ENCODE measurements at places on chromosomes 1 and 21.

DNA sequence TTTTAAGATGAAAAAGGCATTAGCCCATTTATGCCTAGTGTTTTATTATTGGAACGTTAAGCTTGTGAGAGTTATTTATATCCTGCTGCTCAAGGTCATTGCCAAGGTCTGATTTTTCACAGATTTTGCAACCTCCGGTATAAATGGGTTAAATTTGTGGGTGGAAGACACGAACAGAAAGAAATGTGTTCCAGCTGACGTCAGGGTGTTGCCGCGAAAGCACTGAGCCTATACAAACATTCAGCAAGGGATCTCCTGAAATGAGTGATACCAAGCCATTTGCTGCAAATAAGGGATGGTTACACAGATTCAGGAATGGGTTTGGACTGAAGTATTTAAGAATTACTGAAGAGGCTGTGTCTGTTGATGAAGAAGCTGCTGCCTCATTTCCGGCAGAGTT lies 32.2 kb downstream of the TMED5 start:
- no peak for DNase-seq

DNA sequence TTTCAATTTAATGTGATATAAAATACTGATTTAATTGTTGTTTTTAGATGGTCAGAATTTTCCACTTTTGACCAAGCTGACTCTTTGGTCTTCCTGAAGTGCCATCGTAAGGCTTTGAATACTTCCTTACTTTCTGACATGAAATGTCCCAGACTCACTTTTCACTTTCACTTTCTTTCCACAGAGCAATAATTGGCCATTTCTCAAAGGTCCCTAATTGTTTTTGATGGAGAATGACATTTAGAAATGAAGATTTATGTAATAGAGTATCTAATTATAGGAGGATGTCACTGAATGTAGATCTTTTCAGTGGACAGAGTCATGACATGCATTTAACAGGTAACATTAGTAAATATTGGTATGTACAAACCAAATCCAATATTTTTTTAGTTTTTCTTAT lies 1141.6 kb downstream of the KCNT2 start:
- no peak for DNase-seq

- DNase-seq, result no peak
These were observed 1.1 kb downstream of the TTC3 start for GRCh38 chr21:37074197-37074510.

GRCh38 chr1:67777440-67777839 lies 55.8 kb downstream of the GNG12 start:
- no peak for DNase-seq

- no peak for DNase-seq
These were observed 406 bp downstream of the HTR1D start for GRCh38 chr1:23216771-23217420.

DNA sequence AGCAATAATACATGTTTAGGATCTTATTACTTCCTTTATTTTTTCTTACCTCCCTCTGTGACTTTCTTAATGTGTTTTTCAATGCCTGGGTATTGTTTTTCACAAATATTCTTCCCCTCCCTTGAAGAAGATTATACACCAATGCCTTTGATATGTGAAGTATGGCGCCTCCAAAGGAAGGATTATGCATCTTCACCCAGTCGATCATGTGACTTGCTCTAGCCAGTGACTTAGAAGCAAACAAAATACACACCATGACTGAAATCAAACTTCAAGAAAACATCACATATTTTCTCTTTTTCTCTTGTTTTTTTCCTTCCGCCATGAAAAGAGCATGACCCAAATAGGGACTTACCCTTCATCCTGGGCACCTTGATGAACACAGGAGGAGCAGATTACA lies 297.1 kb downstream of the NCAM2 start:
- no peak for DNase-seq

DNA sequence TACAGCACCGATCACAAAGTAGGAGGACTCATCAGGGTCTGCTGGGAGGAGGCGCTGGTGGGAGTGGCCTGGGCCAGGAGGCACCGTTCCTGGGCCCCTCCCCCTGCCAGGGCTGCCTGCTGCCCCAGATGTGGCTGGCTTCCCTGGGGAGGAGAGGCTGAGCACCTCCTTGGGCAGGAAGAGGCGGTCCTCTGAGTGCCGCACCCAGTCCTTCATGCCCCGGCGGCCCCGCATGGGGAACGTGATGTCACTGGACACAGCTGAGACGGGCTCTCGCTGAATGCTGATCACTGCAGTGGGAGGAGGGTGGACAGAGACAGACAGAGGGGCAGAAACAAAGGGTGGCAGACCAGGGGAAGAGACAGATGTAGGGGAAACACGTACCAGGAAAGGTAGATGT lies 24.8 kb downstream of the ADGRB2 start:
- DNase-seq, result no peak

DNA sequence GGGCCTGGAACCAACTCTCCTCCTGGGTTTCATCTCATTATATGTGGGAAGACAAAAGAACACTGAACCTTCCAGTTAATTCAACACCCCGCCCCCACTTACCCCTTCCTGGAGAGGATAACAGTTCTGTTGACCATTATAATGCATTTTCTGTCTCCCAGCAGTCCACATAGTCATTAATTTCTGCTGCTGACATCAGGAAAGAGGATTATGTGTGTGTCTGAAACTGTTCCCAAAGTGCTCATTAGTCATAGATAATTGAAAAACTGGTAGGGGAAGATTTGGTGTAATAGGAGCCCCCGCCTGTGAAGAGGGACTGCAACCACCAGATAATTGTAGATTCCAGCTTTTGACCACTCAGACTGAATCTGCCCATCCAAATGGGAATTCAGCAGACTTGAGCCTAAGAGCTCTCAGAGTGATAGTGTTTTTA lies 208.7 kb downstream of the FGGY start:
- no peak for DNase-seq

DNA sequence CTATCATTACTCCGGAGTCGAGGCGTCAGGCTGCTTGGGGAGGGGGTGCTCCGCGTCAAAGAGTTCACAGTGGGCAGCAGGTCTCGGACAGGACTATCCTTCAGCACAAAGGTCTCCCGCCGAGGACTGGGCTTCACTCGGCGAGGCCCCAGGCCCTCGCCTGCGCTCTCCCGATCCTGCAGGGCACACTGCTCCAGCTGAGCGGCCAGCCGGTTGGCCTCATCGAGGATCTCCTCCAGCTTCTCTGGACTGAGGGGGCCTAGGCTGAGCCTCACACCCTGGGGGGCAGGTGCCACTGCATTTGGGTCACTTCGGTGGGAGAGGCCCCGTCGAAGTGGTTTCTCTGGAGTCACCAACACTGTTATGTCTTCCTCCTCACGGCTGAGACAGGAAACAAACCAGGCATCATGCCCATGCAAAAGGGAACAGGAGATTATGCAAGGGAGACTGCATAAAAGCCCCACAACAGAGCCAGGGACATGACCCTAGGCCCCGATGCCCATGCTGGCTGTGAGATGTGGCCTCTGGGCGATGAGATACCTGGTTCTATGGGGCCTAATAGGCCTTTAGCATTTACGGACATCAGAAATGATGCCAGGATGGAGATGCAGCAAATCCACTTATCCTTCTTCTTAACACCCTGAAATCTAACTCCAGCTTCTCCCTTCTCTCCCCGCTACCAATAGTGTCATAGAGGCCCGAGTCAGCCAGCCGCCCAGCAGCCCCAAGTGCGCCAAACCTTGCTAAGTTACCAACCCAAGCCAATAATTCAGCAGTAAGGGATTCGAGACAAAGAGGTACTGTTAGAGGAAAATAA lies 1.1 kb downstream of the PSRC1 start:
- no peak for DNase-seq

DNA sequence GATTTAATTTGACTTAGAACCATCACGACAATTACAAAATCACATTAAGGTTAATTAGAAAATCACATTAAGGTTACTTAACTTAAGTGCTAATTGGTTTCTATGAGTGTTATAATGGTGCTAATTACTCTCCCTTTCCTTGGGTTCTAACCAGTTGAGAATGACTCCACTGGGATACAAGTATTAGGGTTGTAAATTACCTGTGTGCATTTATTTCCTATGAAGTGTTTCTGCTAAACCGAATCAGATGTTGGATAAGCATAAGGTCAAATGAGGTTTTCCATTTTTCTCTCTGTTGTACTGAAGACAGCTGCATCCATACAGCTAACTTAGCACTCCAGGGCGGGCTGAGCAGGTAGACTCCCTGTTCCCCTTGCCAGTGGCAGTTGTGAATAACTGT lies 610.3 kb upstream of the TMPRSS15 start:
- DNase-seq, result no peak

GRCh38 chr1:53766831-53767405 lies 28.0 kb upstream of the GLIS1 start:
- no peak for DNase-seq

GRCh38 chr1:176325664-176326063 lies 118.6 kb upstream of the COP1 start:
- DNase-seq, result no peak

GRCh38 chr1:7538033-7538432 lies 233.1 kb upstream of the VAMP3 start:
- DNase-seq, result no peak

DNA sequence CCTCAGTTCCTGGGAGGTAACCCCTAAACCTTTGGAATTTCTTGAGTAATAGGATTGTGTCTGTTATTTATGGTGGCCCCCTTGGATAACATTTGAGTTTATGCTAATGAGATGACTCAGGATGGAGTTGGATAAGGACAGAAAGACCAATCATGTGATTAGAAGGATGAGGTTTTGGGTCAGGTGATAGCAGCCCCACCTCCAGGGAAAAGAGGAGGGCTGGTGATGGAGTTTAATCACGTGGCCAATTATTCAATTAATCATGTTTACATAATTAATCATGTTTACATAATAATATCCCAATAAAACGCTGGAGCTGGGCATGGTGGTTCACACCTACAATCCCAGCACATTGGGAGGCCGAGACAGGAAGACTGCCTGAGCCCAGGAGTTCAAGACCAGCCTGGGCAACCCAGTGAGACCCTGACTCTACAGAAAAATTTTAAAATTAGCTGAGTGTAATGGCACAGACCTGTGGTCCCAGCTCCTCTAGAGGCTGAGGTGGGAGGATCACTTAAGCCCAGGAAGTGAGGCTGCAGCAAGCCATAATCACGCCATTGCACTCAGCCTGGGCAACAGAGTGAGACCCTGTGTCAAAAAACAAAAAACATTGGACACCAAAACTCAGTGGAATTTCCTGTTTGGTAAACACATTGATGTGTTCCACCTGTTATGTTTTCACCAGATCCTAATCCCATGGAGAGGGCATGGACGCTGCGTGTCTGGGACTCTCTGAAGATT lies 73.3 kb downstream of the NUP210L start:
- no peak for DNase-seq

DNA sequence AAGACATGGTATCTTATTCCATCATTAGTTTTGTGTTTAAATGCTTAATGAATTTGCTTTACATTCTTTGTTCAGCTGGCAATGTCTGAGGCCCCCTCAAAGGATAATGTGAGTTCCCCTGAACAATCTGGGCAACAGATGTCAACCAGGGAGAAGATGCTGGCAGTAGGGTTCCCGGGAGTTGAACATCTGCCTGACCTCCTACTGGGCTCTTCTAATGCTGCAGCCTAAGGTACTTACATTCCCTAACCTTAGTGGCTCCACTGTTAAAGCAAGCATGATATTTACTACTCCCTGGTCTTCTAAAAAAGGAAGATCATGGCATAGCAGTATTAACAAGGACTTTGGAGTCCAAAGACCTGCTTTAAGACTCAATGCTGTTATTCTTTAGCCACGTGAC lies 574.9 kb upstream of the NR5A2 start:
- no peak for DNase-seq

DNA sequence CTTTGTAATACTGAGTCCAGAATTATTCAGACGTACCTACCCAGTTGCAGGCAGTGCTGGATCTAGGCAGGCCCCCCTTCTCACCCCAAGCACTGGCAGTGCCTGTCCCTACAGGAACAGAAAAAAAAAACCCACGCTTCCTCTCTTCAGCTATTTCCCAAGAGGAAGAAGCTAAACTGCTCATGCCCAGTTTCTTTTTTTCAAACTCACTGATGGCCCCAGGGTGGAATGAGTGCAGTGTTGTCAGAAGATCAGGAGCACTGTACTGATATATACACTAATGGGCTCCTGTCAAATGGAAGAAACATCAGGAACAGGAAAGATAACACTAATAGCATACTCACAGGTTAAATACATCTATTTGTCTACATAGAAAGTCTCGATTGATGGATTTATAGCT lies 28.2 kb upstream of the DOCK7 start:
- DNase-seq, result no peak

- DNase-seq, result no peak
These were observed 10.8 kb upstream of the EXTL1 start for GRCh38 chr1:26010825-26011224.

DNA sequence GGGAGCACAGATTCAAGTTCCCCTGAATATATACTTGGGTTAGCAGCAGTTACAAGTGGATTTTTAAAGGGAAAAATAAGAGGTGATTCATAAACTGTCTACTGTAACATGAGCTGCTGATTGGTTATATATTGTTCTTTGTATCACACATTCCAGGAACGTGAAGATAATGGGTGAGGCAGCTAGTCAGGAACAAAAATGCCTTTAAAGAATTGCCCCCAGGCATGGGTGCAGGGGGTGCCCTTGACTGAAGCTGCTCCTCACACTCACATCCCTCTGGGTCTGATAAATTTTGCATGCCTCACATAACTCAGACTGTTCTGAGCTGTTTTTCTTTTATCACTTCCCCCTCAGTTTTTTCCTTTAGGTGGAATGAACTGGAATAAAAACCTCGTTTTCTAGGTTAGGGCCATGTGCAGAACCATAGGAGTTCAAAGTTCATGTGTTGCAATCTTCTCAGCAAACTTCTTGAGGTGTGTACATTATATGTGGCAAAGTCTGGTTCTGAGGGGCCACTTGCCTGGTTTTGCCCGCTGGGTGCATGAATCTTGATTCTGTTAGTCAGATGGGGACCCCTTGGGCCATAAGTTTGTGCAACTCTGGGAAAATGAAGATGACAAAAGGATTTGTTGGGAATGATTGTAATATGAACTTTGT lies 21.1 kb downstream of the TBX19 start:
- DNase-seq, result no peak

GRCh38 chr1:73097917-73098316 lies 815.6 kb upstream of the NEGR1 start:
- DNase-seq, result no peak

DNA sequence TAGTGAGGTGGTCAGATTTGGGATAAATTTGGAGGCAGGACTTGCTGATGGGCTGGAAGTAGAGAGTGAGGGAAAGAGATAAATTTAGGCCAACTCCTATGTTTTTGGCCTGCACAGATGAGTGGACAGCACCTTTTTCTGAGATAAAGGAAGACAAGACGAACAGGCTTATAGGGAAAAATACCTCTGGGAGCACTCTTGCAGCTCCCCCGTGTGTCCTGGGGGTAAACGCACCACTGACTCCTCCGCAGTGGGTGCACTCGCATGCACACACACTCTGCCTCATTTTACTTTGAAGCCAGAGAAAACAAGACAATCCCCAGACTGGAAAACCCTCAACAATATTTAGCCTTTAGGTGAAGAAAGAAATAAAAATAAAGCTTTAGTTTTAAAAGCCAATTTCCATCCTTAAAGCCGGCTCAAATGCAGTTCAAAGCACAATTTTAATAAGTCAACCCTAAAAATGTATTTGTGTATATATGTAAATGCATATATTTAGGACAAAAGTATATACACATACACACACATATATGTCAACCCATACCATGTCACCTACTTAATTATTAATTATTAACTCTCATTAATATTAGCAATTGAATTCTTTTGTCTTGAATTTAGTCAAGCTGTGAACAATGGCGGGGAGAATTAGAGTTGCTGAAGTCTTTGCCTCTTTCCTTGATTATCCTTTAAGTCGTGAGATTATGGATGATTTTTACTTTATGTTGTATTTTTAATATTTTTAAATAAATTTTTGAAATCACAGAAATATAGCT lies 341.8 kb downstream of the ZNF326 start:
- DNase-seq, result no peak
